ENCODE measurements at places on chromosomes 7 and 10.
A peak's percentile ranks its signal among the peaks of the same experiment; 100 is the strongest.

DNA sequence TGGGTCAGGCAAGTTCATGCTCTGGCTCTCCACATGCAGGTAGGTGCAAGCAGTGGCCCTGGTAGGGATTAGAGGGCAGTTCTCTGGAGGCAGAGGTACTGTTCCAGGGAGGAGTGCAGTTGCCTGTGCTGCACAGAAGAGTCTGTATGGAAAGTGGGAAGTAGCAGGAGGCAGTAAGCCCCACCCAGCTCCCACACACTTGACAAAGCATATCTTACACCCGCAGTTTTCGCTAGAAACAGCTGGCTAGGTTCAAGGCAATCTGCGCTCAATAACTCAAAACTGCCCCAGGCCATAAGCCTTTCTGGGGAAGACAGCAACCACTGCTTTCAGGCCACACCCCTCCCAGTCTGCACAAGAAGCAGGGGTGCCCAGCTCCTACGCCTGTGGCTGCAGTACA, 33.1 kb upstream of the ARMC3 start:
- DNase-seq, result no peak

DNA sequence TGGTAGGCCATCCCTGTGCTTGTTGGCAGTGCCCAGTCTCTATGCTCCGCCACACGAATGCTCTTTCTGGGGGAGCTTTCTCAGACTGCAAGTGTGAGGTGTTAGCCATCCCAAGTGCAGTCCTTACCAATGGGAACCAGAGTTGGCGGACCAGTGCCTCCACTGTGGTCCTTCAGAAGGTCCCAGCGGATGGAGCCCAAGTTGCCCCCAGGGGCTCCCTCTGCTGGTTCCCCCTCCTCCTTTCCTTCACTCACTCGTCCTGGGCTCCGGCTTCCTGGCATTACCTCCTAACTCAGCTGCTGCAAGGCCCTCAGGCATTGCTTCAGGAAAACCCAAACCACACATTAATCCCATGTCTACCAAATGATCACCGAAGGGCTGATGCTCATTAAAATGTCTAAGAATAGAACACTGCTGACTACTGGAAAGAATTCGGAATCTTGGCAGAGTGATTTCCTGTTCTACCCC, 139.8 kb downstream of the CUBN start:
- no peak for DNase-seq

GRCh38 chr7:48899932-48900331, 24.4 kb upstream of the CDC14C start:
- DNase-seq, result no peak

- no peak for DNase-seq
Observed at GRCh38 chr10:5589011-5589660, 64.4 kb downstream of the CALML3 start.

- no peak for DNase-seq
Observed at GRCh38 chr7:104098890-104099289, 108.9 kb downstream of the ORC5 start.

DNA sequence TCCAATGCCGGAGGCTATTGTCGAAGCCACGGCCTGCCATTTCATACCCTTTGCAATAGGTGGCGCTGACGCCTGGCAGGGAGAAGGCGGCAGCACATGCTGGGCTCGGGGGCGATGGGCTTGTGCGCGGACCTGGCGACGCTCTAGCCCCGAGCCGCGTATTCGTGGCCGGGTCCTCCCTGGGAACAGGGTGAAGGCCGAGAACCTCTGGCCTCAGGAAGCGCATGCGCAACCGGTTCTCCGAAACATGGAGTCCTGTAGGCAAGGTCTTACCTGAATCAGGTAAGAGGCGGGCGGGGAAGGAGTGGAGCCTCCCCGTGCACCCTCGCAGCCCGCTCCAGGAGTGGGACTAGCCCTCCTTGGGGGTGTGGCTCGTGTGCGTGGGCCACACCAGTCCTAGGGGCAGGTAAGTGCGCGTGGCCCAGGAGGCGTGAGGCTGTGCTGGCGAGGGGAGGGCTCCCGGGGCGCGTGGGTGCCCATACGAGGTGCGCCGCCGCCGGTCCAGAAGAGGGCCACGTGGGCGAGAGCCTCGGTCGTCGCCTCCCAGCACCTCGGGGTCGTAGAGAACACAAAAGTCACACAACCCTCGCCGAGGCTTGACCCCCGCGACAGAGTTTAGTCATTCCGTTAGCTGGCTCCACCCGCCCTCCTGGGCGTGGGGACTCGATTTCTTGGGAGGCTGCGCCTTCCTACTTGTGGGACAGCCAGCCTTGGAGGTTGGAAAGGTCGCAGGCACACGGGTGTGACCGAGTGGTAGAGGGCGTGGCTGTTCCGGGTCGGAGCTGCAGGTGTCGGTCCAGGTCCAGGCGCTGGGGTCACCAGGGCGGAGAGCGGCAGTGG, 5.6 kb upstream of the MEST start:
- no peak for DNase-seq

DNA sequence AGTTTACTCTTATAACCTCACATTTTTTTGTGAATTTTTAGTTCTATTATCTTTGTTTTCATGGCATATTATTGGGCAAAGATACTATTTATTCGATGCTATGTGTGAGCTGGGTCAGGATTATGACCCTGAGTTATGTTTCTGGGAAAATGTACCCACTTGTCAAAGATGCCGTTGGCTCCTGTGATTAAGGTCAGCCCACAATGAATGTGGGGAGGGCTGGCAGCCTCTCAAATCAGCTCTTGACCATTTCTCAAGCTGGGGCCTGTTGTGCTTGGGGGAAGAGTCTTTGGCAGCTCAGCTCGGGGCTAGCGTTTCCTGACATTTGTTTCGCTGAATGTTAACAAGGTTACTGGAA, 97.5 kb downstream of the TCF7L2 start:
- no peak for DNase-seq

DNA sequence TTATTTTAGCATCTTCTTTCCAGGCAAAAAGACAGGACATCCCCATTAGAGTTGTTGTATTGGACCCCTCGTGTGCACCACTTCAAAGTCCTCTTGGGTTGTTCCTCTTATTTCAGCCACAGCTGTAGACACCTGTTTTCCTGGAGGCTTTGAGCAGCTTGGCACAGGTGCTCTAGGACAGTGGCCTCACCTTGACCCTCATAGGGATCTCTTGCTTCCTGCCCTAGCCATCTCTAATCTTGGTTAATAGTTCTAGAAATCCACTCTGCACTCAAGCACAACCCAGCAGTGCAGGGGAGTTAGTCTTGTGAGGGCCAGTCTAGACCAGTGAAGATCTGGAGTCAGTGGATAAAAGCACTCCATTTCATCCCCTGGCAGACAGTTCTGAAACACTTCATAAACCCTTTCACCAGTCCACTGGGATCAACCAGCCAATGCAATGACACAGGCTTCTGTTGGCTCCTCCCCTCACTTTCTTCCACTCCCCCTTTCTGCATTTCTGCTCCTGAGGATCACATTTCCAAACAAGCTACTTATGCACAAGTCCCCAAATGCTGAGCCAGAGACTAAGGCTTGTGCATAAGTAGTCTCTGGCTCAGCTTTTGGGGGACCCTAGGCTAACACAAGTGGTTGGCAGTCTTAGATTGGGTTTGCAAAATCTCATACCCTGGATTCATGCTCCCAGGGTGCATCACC, 131.5 kb upstream of the LAMB4 start:
- DNase-seq, result no peak

DNA sequence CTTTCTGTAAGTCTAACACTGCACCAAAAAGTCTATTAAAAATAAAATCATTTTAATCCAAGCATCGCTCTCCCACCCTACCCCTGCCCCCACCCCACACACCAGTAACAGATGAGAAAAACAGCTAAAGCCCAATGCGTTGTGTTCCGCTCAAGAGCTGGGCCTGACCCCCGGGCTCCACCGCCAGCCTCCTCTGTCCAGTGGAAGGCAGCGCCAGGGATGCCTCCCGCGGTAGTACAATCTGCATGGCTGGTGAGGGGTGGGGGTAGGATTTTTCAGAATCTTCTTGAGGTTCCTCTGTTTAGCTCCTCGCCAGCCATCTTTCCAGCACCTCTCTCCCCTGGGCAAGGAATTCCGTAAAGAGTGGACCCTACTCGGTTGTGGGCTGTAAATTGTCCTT, 12.1 kb downstream of the THSD7A start:
- no peak for DNase-seq

DNA sequence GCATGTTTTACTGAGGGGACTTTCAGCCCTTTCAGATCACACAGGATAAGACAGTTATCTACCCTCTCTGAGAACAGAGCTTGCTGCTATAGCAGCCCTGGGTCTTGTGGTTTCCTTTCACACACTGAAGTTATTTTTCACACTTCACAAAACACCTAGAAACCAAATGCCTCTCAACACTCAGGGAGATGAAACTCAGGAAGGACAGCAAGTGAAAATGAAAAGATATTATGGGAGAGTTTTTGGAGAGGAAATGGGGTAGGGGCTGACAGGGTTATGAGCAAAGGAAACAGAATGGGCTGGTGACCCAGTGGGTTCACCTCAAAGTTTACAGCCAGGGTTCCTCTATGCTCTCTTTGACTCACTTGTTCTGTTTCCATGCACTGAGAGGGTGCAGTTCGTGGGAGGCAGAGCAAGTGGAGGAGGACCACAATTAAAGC, 17.0 kb upstream of the GIMAP2 start:
- peak; percentile 58 for DNase-seq

DNA sequence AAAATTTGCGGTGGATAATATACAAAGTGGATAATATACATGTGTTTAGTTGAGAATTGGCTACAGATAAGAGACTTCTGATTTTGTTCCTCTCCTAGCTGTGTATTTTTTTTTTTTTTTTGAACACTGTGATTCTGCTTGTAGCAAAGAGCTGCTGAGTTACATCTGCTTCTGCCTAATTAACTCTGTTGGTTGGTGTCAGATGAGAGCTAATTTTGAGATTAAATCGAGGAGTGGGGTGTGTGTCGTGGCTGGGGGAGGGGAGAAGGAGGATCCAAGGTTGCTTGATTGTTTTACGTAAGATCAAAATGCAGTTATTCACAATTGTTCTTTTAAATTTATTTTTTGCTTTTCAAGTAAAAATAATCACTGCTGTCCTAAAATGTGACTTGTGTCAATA, 11.3 kb downstream of the KAT6B start:
- no peak for DNase-seq

DNA sequence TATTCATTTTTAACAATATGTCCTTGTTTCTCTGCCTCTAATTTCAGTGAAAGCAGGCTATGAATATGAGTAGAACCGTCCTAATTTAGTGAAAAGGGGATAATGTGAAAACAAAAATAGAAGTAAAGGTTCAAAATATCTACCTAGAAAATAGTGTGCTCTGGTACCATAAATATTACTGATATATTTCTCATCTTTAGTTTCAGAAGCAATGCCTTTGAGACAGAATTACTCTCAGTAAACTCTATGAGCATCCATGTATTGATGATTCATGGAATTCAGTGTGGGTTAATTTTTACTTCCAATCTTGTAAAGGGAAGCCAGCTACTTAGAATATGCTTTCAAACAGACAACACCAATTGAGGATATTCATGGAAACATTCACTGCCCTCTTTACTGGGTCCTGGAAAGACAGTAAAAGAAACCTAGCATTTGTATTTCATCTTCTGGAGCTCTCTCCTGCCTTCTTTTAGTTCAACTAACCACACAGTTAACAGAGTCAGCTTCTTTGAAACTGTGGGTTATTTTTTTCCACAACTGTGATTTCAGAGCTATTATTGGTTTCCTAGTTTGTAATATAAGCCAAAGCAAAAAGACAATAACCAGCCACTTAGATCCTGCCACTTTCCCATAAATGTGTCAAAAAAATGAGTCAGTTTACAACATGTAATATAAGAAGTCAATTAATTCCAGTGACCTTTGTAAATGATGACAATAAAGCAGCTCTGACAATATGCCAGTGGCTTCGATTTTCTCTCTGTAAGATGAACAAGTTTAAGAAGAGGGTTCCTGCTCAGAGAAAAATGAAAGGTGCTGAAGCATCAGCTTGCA, 1.7 kb downstream of the LRRN3 start:
- DNase-seq, result no peak

DNA sequence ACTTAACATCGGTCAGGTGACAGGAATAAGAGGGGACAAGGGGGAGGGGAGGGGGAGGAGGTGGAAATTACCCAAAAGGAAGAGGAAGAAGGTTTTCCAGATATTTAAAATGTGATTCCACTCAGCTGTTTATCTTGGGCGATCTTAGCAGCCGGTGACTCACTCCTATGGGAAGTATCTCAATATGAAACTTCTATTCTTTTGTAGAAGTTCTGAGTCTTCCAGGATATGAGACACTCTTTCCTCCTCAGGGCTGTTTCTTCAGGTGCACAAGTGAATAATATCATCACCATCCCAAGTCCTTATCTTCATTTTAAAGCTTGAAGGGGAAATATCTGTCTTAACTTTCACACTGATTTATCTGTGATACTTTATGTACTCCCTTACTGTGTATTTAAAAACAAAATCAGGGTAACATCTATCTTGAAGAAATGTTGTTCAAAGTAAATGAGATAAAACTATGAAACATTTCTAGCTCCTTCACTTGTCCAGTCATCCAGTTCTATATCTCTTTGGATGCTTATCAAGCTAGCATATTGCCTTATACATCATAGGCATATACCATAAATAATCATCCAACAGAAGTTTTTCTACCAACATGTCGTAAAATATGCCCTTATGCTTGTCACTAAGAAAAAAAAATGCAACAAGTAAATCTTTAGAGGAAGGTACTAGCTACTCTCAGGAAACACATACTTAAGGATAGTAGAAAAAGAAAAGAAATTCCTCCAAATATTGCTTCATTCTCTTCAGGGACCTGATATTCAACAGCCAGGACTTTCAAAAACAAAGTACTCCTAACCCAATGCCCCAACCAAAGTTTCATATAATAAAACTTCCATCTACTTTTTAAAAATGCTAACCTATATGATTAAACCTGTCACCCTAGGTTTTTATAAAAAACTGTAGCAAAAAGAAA, 13.7 kb downstream of the DOCK4 start:
- no peak for DNase-seq

DNA sequence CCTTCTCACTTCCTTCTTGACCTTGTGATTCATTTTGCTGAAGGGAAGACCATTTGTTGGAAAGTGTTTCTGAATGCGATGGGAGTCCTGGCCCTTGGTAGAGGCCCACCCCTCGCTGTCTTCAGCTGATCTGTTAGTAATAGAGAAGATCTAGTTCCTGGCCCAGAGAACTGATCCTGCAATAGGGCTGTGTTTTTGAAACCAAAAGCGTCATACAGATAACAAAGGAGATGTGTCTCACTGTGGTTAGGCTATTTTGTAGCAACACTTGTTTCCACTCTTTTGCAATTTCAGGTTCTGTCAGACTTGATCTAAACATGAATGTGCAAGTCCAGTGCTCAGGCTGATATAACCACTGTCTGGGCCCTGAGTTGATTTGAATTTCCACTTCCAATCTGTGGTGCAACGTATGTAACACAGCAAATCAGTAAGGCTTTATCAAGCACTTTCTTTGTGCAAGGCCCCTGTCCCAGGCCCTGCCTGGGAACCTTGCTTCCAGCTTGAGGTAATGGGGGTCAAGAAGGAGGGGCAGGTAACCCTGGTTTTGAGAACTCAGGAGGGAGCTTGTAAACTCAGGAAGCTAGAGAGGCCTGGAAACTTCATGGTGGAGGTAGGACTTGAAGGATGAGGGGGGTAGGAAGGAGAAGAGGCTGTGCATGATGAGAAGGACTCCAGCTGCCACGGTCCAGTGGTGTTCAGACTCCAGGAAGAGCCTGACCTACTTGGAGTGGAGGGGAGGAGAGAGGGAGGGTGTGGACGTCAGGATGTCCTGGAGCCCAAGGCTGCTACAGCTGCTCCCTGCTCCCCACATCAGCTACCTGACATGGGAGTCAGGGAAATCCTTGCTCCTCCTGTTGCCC, 42.2 kb upstream of the SRGN start:
- DNase-seq, result no peak

- no peak for DNase-seq
Observed at GRCh38 chr10:100192350-100192749, 6.5 kb upstream of the ERLIN1 start.

- no peak for DNase-seq
Observed at GRCh38 chr7:48426966-48427555, 255.8 kb downstream of the ABCA13 start.

- no peak for DNase-seq
Observed at GRCh38 chr10:23171232-23171876, 20.8 kb upstream of the PTF1A start.

Measured in GDM1 (cell line).